ENCODE measurements at places on chromosomes 6 and 20.

- no peak for DNase-seq
These were observed 75.2 kb downstream of the AKAP7 start for GRCh38 chr6:131210469-131210868.

DNA sequence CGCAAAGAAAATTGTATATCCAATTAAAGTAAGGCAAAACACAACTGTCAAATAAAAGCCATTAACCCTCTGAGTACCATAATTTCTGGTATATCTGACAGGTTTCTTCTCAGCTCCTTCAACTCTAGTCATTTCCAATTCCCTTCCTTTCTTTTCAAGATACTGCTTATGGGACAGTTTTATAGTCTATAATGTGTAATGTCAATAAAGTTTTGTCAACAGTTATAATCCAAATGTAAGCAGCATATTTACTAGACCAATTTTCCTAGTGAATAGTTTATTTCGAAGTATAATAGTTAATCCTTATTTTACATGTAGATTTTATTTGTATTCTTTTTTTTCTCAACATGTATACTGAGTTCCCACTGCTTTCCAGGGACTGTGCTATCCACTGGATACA, 1081.8 kb downstream of the EPHA7 start:
- DNase-seq = no peak

DNA sequence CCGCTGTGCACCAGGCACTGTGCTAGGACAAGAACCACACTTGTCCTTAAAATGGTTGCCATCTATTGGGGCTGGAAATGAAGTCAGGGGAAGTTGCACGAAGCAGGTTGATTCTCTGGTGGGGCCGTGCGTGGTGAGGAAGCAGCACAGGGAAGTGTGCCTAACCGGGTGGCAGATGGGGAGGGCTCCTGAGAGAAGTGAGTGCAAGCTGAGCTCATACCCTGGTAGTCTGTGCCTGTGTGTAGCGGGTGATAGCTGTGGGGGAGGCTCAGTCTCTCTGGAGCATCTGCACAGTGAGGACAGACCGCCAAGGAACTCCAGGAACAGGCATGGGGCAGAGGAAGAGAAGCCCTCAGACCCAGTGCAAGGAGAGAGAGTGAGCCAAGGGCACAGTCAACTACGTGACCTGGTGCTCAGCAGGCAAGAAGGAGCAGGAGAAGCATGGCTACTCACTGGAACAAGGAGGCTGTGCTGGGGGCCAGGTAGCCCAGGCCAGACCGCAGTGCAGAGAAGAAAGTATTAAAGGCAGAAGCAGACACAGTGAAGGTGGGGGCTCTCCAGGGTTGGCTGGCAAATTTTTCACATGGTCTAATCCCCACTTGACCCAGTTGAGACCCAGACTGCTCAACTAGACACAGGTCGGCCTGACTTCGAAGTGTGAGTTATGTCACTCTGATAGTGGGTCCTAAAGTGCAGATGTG, 155.0 kb downstream of the CDH26 start:
- DNase-seq = no peak

GRCh38 chr6:140850438-140850837, 1282.3 kb upstream of the GJE1 start:
- no peak for DNase-seq

- DNase-seq = no peak
These were observed 19.4 kb downstream of the COL11A2 start for GRCh38 chr6:33172688-33173534.

Data from activated CD4-positive, CD25-positive, alpha-beta regulatory T cell (primary cell).